ENCODE measurements at places on chromosomes 2 and 18.

GRCh38 chr2:110667071-110667470 is 10.8 kb downstream of the BUB1 start:
- no peak for DNase-seq

DNA sequence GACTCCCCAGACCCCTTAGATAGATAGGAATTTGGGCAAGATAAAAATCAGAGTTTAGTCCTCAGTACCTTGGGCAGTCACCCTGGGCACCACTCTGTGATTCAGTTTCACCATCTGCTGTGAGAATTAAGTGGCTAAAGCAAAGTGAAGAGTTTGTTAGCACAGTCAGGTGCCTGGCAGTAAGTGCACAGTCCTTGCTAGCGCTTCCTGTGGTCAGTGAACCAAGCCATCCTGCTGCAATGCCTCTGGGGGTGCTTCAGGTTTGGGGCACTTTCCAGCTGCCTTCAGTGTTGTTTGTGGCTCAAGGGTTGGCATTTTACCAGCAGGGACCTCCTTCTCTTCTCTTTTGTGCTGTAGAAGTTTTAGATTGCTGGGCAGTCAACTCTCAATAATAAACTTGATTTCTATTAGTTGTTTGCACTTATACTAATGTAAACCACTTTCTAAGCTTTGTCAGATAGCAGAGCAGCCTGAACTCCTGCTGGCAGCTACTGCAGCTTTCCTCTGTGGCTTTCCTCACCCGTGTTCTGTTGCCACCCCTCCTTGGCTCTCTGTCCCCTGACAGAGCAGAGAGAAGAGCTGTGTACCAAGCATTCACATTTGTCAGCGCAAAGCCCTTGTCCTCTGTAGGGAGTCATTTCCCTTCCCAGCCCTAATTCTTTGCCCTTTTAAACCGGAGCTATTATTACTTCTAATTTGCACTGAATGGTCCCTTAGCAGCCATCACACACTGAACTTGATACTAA is 48.4 kb upstream of the RMP24 start:
- no peak for DNase-seq

DNA sequence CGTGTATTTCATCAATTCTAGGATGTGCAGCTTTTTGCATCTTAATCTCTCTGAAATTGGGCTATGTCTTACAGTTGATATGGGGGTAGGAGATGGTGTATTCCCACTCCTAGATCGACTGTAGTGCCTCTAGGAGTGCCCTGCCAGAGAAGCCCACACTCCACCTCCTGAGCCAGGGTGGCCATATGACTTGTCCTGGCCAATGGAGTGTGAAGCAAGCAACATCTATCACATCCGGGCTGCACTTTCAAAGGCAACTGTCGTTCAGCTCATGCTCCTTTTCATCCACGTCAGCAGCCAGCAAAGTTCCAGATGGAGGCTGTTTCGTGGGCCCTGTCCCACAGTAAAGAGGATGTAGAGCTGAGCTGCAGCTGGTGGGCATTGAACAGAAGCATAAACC is 149.4 kb upstream of the SLC1A4 start:
- DNase-seq: no peak

GRCh38 chr2:6945821-6946220 is 28.6 kb downstream of the RNF144A start:
- DNase-seq: no peak

GRCh38 chr2:99925960-99926359 is 216.4 kb downstream of the AFF3 start:
- DNase-seq: no peak

GRCh38 chr2:96108541-96109360 is 7.6 kb downstream of the ADRA2B start:
- no peak for DNase-seq
